ENCODE measurements at places on chromosomes 6 and 20.

GRCh38 chr6:119728220-119728750 lies 378.7 kb upstream of the MAN1A1 start:
- DNase-seq: no peak

GRCh38 chr6:41600499-41601247 lies 37.6 kb upstream of the MDFI start:
- no peak for DNase-seq

DNA sequence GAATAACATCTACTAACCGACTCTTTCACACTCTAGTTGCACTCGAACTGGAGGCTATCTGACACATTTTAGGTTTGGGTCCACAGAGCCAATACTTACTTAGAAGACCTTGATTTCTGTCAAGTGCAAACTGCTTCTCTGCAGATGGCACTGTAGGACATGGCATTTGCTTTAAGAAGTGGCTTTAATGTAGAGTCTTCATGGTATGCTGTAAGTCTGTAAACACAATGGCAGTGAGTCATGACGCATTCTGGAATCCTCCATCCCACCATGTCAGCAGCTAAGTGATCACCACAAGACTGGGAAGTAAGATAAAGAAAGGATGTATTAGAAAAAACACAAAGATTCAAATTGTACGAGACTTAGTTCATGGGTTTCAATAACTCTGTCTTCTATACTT lies 377.0 kb upstream of the NOX3 start:
- no peak for DNase-seq

- no peak for DNase-seq
Measured at GRCh38 chr20:62606016-62606415, 36.3 kb upstream of the SLCO4A1 start.

DNA sequence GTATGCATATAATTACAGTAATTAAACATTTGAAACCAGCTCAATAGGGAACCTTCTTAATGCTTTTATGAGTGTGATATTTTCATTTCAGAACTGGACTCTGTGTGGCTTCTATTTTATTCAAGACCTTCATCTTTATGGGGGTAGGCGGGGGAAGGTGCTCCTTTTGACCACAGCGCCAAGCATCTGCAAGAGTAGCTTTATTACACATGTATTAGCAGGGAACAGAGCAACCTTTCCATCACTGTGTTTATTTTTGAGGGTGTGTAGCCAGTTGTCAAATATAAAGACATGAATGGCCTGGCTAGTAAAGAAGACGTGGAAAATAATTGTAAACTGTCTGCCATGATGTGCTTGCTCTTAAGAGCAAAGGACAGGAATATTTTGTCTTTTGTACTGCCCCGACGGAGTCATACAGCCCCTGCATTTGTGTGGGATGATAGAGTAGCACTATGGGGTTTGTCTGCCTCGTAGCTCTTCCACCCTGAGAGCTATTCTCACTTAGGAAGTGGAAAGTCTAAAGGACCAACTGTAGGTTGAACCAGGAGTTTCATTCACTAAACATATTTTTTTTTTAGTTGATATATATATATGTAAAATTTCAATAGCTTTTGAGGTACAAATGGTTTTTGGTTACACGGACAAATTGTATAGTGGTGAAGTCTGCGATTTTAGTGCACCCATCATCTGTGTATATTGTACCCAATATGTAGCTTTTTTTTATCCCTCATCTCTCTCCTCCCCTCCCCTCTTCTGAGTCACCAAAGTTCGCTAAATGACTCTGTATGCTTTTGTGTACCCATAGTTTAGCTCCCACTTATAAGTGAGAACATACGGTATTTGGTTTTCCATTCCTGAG lies 91.2 kb downstream of the CARMIL1 start:
- DNase-seq: no peak

- DNase-seq: no peak
Measured at GRCh38 chr6:143527677-143528076, 16.2 kb upstream of the FUCA2 start.

DNA sequence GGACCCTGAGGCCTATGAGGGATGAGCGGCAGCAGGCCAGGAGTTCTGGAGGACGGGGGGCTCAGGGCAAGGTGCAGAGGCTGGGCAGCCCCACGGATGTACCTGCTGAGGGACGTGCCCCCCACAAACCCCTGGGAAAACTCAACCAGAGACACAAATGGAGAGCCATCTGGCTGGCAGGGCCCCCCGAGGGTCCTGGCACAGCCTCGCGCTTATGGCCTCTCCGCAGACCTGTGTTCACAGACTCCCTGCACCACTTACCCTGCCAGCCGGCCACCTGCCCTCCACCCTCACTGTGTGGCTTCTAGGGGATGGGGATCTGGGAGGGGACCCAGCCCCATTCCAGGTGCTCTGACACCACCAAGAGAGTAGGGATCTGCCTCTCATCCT lies 3.4 kb upstream of the ZBTB46 start:
- DNase-seq: no peak

- DNase-seq: no peak
Measured at GRCh38 chr6:2652611-2653010, 98.1 kb downstream of the MYLK4 start.

GRCh38 chr6:7911345-7911725 lies 747 bp upstream of the TXNDC5 start:
- no peak for DNase-seq

DNA sequence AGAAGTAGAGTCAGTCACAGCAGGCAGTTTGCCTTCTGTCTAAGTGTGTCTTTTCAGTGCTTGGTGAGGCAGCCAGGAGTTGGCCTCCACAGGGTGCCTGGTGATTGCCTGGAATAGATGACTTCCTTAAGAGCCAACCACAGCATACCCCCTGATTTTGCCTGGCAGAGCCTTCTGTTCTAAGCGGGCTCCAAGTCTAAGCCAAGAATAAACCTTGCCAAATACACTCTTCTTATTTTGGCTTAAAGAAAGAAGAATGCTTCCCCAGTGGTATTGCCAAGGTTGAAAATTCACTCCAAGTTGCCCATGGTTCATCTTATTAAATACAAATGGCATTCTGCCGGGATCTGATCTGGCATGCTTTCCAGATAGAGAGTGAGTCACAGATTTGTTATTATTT lies 1424.8 kb upstream of the EYS start:
- DNase-seq: no peak

GRCh38 chr20:16145919-16146318 lies 427.3 kb downstream of the KIF16B start:
- no peak for DNase-seq
